ENCODE measurements at places on chromosomes 2 and 18.
A peak's percentile ranks its signal among the peaks of the same experiment; 100 is the strongest.

GRCh38 chr2:144334551-144334950, 185.4 kb downstream of the ZEB2 start:
- DNase-seq: no peak

GRCh38 chr18:32072321-32072720, 19.4 kb upstream of the RNF138 start:
- DNase-seq: no peak

DNA sequence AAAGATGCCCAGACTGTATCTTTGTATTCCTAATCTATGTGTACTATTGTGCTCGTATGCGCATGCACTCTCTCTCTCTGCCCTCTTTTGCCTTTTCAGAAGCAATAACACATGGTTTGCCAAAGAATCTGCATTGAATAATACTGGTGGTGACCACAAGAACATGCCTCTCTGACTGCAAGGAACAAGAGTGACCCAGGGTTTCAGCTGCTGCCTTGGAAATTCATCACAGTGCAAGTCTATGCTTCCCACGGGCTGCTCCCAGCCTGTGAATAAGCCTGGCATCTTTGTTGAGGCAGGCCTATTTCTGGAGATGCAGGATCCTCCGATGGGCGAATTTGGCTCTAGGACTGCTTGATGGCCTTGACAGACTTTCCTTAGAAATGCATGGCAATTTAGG, 689.4 kb upstream of the FANCL start:
- no peak for DNase-seq

DNA sequence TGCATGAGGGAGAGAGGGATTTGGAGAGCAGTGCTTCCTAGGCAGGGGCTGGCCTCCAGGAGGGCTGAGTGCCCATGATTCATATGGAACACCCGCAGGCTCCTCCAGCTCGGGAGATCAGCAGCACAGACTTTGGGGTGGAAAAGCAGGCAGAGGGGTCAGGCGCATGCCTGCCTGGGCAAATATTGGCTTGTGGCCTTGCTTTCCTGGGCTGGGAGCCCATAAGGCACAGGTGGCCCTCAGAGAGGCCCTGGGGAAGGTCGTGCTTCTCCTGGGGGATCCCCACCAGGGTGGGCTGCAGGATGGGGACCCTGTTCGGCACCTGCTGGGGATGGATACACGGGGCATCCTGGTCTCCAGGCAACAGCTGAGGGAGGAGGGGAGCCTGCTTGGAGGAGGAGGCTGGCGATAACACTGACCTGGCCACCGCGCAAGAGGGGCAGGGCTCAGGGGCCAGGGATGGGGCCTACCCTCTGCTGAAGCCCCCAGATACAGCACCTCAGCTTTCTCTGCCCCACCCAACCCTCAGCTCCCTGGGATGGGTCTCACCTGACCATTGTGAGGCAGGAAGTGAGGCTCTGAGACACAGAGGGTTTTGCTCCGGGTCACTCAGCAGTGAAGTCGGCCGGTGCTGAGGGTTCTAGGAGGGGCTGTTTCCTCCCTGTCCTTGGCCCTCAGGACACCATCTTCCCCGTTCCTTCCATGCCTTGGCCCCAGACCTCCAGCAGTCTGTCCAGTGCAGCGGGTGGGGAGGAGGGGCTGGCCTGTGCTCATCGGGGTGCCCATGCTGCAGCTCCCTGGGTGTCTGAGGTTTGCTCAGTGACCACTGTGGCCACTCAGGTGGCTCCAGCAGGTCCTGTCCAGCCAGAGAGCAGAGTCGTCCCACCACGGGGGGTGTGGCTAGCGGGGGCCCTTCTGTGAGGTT, 12.0 kb downstream of the AQP12A start:
- DNase-seq: no peak

DNA sequence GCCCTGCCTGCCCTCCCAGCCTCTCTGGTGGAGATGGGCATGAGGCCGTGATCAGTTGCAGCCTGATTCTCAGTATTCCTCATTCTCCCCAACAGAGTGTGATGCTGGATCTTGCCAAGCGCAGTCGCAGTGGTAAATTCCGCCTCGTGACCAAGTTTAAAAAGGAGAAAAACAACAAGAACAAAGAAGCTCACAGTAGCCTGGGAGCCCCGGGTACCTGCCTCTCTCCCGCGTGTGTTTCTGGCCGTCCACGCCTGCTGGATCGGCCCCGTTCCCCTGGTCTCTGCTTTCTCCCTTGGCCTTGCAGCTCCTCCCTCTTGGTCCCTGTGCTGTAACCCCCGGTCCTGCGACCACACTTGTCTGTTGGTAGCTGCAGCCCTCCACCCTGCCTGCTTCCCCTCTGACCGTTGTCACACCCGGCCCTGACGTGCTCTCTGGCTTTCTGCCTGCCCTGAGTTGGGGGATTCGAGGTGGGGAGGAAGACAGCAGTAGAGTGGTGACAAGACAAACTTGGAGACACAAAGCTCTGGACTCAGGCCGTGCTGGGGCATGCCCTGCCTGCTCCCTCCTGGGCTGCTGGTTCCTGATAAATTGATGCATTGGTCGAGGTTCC, 99.5 kb downstream of the USP40 start:
- no peak for DNase-seq

- DNase-seq: peak; percentile 75
These were observed 22.0 kb downstream of the MARCHF4 start for GRCh38 chr2:216350214-216350791.

DNA sequence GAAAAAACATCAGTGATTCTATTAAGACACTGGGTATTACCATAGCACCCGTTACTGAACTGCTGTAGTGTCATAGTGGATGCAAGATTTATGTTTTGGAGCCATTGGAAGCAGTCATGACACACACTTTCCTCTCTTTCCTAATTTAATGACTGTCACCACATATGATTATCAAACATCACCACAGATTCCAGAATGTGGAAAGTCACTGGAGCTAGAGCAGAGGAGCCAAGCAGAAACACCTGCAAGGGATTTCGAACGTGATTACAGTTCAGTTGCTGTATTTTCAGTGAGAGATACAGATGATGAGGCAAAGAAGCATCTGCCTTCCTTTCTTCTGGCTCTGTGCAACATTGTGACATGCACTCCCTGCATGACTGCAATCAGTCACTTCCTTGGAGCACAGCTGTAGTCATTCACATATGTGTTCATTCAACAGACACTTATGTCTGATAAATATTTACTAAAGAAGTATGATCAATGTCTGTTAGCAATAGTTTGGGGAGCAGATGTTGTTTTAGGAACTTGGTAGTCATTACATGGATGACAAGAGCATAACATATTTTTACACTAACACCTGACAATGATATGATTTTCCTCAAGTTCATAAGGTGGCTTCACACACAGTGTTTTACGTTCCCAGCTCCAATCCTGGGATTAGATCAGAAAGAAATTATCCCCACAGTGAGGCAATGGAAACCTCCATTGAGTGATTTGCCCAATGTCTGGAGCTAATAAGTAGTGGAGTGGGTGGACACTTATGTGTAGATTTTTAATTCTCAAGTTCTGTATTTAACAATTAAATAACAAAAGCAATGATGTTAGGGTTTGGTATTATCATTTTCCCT, 416.6 kb downstream of the PLCL1 start:
- DNase-seq: no peak

DNA sequence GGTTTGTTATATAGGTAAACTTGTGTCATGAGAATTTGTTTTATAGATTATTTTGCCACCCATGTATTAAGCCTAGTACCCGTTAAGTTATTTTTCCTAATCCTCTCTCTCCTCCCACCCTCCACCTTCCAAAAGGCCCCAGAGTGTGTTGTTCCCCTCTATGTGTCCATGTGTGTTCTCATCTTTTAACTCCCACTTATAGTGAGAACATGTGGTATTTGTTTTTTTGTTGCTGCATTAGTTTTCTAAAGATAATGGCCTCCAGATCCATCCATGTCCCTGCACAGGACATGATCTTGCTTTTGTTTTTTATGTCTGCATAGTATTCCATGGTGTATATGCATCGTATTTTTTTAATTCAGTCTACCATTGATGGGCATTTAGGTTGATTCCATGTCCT, 1075.6 kb upstream of the CNTNAP5 start:
- no peak for DNase-seq

GRCh38 chr2:141554810-141555209, 576.0 kb downstream of the LRP1B start:
- peak; percentile 45 for DNase-seq

DNA sequence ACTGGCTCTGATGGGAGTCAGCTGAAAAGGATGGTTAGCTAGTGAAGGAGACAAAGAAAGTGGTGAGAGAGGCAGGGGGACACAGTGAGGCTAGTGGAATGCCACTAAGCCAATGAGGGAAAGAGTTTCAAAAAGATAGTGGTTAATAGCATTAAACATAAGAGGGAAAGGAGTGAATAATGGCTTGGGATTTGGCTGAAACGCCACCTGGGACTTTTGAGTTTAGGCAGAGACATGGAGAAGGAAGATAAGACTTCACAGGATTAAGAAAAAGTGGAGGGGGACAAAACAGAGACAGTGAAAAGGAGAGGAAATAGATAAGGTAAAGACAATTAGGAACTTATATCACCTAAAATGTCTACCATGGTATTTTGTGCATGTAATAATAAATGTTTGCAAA, 6.9 kb downstream of the CD28 start:
- no peak for DNase-seq

Data from mammary epithelial cell (primary cell).